NCI-H187 treated with DMSO at 0.1 percent for 48 hours (cell line): ENCODE measurements at places on chromosomes 6 and 20.

DNA sequence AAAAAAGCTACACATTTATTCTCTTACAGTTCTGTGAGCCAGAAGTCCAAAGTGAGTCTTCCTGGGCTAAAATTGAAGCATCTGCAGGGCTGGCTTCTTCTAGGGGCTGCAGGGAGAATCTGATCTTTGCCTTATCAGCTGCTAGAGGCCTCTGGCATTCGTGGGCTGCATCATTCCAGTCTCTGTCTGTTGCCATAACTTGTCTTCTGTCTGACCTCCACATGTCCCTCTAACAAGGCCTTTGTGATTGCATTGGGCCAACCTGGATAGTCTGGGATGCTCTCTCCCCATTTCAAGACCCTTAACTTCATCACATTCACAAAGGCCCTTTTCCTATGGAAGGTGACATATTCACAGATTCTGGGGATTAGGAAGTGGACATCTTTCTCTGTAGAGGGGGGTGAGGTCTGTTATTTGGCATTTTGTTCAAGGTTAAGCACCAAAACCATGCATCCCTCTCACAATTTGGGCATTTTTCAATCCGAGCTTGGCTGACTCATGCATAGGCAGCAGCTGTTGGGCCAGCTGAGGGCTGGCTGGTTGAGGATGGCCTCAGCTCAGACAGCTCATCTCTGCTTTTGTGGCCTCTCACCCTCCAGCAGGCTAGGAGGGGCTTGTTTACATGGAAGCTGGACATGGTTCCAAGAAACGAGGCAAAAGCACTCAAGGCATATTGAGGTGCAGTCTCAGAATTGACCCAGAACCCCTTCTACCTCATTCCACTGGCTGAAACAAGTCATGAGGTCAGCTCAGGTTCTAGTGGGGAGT lies 116.1 kb upstream of the NXT1 start:
- DNase-seq = no peak

DNA sequence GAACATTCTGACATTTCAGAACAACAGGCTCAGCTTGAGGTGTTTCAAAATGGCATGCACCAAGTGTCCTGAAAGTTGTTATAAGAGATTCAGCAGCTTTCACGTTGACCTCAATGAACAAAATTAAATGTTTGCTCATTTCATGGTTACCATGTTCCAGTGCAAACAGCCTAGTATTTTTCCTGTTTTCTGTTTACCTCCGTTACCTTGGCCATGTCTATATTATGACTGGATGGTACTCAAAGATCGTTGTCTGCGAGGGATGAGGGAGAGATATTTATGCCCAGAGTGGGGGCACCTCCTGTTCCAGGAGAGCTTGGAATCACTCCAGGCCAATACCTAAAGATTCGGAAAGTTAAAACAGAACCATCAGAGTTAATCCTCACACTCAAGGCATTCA lies 83.8 kb upstream of the SASH1 start:
- no peak for DNase-seq

- no peak for DNase-seq
These were observed 52.2 kb upstream of the SLC22A1 start for GRCh38 chr6:160069459-160069858.

GRCh38 chr6:75431379-75431778 lies 62.2 kb downstream of the FILIP1 start:
- no peak for DNase-seq

- no peak for DNase-seq
These were observed 4.2 kb downstream of the STMN3 start for GRCh38 chr20:63648895-63649589.

DNA sequence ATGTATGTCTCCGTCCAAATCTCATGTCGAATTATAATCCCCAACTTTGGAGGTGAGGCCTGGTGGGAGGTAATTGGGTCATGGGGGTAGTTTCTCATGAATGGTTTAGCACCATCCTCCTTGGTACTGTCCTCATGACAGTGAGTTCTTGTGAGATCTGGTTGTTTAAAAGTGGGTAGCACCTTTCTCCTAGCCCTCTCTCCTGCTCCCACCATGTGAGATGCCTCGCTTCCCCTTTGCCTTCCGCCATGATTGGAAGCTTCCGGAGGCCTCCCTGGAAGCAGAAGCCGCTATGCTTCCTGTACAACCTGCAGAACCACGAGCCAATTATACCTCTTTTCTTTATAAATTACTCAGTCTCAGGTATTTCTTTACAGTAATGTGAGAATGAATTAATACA lies 123.1 kb downstream of the FYN start:
- DNase-seq = no peak

- DNase-seq = no peak
These were observed 58.9 kb downstream of the GMDS start for GRCh38 chr6:2186516-2186915.

- DNase-seq = no peak
These were observed 19.0 kb downstream of the REM1 start for GRCh38 chr20:31494131-31494530.

- no peak for DNase-seq
These were observed 8.6 kb upstream of the FKBP1A start for GRCh38 chr20:1401451-1401907.

GRCh38 chr20:10540636-10541493 lies 105.8 kb downstream of the SLX4IP start:
- no peak for DNase-seq

GRCh38 chr20:63588641-63589041 lies 14.6 kb upstream of the HELZ2 start:
- DNase-seq = no peak

- no peak for DNase-seq
These were observed 192.5 kb downstream of the EDN1 start for GRCh38 chr6:12482386-12483375.
